ENCODE measurements at places on chromosomes 5 and 9.

DNA sequence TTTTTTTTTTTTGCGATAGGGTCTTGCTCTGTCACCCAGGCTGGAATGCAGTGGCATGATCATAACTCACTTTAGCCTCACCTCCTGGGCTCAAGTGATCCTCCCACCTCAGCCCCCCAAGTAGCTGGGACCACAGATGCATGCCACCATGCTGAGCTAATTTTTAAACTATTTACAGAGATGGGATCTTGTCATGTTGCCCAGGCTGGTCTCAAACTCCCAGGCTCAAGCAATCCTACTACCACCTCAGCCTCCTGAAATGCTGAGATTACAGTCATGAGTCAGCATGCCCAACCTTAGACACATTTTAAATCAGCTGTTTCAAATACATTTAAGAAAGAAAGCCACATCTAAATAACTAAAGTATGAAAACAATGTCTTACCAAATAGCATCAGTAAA, 439.0 kb downstream of the EBF1 start:
- no peak for DNase-seq

- no peak for DNase-seq
These were observed 51.0 kb downstream of the MTAP start for GRCh38 chr9:21853414-21853813.

DNA sequence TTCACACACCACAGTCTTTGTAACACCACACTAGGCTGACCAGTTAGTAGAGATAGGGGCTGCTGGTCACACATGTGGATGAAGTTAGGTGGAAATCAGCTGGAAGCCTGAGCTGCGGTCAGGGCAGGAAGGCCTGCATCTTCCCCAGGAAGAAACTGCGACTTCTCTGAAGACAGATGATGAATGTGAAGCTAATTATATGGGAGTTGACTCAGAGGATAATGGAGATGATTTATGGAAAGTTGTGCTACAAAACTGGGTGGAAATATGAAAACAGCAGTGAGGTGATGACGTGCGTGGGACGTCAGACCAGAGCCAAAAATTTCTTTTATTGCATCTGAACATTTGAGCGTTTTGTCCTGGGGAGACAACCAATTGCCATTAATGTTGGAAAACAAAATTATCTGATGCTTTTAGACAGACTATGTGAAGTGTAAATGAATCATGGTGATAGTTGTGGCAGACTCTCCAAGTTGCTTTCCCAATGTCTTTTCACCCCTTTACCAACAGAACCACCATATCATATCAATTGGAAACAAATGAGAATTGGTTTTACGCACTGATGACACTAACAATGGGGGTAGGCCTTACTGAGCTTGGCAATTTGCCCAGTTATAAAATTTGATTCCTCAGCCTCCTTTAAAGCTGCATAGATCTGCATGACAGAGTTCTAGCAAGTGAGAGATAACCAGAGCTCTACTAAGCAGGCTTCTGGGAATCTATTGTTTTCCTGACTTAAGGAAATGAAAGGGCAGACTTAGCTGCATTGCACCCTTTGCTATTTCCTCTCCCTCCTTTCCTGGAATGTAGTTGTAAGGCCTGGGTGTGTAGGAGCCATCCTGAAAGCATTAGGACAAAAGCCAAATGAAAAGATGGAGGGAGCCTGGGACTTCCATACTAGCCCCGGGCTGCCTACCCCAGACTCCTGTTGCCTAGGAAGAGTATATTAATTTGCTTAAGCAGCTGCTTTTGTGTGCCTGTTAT, 84.0 kb downstream of the RAB3C start:
- DNase-seq: no peak

- DNase-seq: no peak
These were observed 21.4 kb downstream of the CRB2 start for GRCh38 chr9:123377211-123377971.

- DNase-seq: no peak
These were observed 141.7 kb downstream of the MVB12B start for GRCh38 chr9:126468141-126468825.
